Esophagus muscularis mucosa (tissue), 4 donors: ENCODE measurements at places on chromosomes 4 and X. TPM values are rescaled to one million over a fixed set of nuclear protein-coding genes. Genes with fewer than 3 reads are reported as not detected.

- DNase-seq, result no peak
Observed at GRCh38 chr4:11263208-11263607, 165.5 kb downstream of the HS3ST1 start.

GRCh38 chr4:107252571-107252970, 216.5 kb upstream of the DKK2 start:
- no peak for DNase-seq

- no peak for DNase-seq
Observed at GRCh38 chrX:6821730-6822129, 286.8 kb upstream of the VCX3A start.

- DNase-seq, result no peak
Observed at GRCh38 chr4:134216411-134216810, 14.8 kb upstream of the PABPC4L start.

GRCh38 chr4:7837597-7838135, 102.0 kb downstream of the AFAP1 start:
- no peak for DNase-seq

DNA sequence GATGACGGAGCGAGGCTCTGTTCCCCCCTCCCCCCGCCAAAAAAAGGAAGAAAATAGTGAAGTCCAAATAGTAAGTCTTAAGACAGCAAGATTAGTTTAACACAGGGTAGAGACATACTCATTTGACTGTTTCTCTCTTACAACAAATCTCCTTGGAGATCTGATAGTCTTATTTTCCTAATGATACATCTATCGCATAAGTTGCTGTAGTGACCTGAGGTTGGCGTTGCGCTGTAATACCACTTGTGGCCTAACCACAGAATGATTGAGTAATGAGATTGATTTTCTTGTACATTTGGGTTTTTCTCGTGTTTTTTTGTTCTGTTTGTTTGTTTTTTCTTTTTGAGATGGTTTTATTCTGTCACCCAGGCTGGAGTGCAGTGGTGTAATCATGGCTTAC, 27.2 kb downstream of the OCIAD1 start:
- no peak for DNase-seq

DNA sequence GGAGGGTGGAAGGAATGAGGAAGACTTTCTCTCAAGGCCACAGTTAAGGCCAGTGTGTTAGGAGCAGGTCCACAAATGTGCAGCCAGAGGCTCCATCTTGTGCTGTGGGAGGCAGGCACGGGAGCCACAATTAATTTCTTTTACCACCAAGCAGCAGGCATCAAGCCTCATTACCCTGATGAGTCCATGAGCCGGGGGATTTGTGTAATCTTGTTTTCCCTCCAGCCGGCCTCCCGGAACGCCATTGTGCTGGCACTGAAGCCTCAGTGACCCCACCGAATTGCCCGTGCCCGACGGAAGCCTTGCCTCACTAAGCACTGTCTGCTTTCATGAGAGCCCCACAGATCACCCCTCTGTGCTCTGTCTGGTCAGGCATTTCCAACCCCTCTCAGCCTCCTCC, 154.7 kb upstream of the STX18 start:
- DNase-seq, result no peak

- DNase-seq, result no peak
Observed at GRCh38 chr4:107978716-107979451, 10.8 kb upstream of the HADH start.

GRCh38 chr4:121977251-121978171, 25.7 kb upstream of the TRPC3 start:
- DNase-seq, result no peak

- no peak for DNase-seq
Observed at GRCh38 chr4:4792466-4792865, 67.0 kb upstream of the MSX1 start.

- DNase-seq, result no peak
Observed at GRCh38 chrX:72641611-72642010, 69.0 kb upstream of the HDAC8 start.

DNA sequence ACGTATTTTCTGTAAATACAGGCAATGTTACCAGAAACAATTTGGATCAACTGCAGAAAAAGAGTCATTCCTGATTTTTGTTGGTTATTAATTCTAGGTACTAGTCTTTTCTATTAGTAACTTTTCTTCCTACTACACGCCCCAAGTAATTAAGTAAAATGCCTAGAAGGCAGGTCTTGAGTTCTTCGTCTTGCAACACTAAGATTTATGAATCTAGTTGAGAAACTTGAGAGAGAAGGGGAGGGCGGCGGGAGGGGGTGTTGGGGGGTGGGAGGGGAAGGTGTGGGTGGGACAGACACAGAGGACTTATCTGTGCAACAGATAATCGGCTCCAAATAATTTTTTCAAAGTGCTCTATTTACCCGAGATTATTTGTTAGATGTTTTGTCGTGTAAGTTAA, 3.0 kb downstream of the RAP2C start:
- no peak for DNase-seq

GRCh38 chr4:3392321-3392720, 49.4 kb upstream of the HGFAC start:
- DNase-seq, result no peak

DNA sequence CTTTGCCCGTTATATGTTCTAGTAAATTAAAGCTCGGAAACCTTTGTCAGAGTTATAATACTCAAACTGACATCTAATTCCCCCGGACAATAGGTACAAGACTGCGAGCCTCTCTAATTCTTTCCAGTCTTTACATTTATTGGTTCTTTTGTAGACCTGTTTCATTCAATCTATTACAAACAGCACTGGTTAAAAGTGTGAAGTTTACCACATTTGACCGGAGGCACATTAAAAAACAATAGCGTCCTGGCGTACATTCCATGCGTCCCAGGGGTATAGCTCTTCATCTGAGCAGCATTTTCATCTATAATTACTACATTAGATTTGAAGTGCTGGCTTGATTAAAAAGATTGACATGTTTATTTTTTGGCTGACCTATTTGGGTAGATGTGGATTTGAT, 49.9 kb upstream of the TENM3 start:
- no peak for DNase-seq

- no peak for DNase-seq
Observed at GRCh38 chr4:15131551-15131950, 129.3 kb downstream of the CPEB2 start.

GRCh38 chr4:163161536-163162205, 5.0 kb downstream of the NAF1 start:
- no peak for DNase-seq

DNA sequence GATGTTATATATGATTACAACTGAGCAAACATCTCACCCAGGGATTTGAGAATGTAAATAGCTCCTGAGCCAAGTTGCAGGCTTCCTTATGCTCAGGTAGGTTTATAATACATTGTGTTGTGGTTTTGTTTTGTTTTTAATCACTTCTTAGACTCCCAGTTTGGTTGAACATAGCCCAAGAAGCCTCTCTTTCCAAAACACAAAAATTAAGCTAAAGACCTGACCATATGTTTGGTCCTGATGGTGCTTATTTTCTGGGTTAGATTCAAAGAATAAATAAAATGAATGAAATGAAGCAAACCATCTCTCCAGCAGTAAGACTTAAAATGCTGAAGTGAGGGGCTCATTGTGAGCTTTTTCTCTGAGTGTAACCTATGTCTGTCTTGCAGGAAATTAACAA, 93.5 kb downstream of the GRXCR1 start:
- no peak for DNase-seq

DNA sequence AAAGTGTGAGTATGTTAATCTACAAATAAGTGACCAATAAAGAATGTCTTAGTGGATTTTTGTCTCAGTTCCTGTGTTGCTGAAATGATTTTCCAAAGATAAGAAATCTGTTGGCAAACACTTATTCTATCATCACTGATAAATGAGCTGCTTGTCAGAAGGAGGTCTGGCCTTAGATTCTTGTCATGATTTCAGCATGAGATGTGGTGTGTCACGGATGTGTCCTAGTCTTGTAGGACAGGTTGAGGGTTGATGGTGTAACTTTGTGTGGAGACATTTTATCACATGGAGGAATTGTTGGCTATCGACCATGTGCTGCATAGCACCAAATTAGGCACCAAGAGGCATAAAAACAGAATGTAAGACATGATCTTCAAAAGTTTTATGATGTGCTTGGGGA, 31.8 kb upstream of the LIMCH1 start:
- DNase-seq, result no peak

DNA sequence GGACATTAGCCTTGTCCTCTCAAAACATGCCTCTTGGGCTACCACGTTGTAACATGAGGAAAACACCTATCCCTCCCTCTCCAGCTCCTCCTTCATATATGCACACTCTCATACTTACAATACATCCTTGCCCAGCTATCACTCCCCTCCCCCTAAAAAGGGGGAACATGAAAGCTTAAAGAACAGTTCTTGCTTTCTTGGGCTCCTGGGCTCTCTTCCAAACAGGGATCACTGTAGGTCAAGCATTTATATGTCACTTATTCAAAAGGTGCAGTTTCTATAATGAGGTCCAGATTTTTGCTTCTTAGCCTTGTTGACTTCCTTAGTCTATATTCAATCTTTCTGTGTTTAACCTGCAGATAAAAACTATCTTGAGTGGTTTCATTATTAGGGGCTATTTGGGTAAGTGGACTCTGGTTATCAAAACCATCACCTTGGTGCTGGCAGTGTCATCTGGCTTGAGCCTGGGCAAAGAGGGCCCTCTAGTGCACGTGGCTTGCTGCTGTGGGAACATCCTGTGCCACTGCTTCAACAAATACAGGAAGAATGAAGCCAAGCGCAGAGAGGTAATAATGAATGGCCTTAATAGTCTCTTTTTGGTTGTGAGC, 119.4 kb downstream of the AKAP4 start:
- DNase-seq, result no peak

DNA sequence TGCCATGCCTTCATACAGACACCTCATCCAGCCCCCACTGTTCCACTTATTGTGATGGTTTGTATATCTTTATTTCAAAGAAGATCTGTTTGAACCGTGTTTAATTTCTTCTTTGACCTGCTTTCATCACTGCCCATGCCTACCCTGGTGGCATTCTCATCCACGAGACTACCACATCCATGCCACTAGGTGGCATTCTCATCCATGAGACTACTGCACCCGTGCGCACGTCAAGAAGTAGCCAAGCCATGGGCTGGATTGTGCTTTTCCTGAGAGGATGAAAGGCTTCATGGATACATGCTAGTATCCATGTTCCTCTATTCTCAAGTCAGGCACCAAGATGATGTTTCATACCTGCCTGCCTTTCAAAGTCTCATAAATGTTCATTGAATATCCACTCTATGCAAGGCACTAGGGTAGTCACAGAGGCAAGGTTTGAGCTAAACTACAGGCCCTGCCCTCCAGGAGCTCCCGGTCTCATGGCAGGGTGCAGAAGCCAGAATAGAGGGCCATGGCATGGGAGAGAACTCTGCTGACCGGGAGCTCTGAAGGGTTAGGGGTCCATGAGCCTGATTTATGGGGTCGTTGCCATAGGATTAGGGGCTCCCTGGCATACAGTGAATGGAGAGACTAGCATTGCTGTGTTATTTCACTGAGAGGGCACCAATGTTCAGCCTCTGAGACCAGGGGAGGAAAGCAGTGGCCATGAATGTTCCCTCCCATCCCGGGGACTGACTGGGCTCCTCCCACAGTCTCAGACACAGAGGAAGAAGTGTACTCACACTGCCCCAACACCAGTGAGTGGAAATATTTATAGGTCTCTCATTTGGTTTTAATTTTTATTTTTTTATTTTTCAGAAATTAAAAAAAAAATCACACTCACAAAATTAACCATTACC, 24.8 kb upstream of the EOLA2 start:
- DNase-seq, result no peak

- DNase-seq, result no peak
Observed at GRCh38 chrX:153414856-153415510, 3.7 kb downstream of the ZFP92 start.

GRCh38 chr4:112312610-112313239, 15.6 kb downstream of the ALPK1 start:
- DNase-seq, result no peak

GRCh38 chr4:167397586-167397985, 163.3 kb upstream of the SPOCK3 start:
- DNase-seq, result no peak

- no peak for DNase-seq
Observed at GRCh38 chrX:76147106-76147505, 25.8 kb upstream of the PBDC1 start.

GRCh38 chr4:106450249-106450648, 81.7 kb upstream of the GIMD1 start:
- DNase-seq, result no peak

DNA sequence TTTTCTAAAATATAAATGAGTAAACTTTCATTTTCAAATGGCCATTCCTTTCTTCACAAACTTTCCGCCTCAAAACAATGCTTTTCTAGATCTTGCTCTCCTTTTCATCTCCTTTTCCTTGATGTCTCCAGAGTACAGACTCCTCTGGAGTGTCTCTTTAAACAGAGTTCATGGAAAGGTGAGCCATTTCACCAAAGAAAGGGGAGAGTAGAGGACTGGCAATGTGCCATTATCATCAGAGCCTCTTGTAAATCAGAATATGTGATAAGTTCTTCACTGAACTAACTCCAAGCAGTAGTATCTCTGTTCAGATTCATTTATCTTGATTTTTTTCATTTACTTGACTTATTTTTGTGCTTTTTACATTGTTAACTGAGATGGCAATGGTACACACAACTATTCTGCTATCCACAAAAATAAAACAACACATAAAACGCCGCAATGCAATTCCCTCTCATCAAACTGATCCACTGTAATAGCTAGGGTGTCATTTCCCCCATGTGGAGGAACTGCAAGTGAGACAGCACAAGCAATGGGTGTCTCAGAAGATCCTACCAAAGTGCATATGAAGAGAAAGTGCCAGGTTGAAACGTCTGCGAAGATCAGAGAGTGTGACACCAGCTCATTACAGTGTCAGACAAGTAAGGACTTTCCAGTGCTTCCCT, 125.4 kb downstream of the RASL11B start:
- no peak for DNase-seq

- DNase-seq, result no peak
Observed at GRCh38 chr4:177297785-177298391, 11.8 kb upstream of the NEIL3 start.

- no peak for DNase-seq
Observed at GRCh38 chrX:76064825-76065224, 108.0 kb upstream of the PBDC1 start.

DNA sequence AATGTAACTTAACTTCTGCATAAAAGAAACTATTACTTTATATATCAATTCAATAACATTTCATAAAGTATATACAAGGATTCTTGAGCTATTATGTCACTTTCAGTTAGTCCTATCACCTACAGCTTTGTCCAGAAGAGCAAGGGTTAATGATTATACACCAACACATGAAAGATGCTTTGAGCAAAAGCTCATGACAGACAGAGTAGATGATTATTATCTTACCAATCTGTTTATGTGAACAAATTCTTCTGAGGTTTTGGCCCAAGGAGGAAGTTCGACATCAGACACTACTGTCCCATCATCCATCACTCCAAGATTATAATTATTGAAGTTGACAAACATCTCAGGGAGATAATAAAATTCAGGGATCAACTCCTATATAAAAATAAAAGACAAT, 166.7 kb upstream of the MAB21L2 start:
- DNase-seq, result no peak

- DNase-seq, result no peak
Observed at GRCh38 chr4:168119890-168120289, 27.6 kb downstream of the ANXA10 start.

GRCh38 chr4:96164814-96165351, 325.0 kb downstream of the PDHA2 start:
- DNase-seq, result no peak

LPAR4 gene
- total RNA-seq, result 0.50 TPM

RAB40AL gene
- 0.52 TPM for total RNA-seq

GPR82 gene
- total RNA-seq, result 0.34 TPM

TCEAL2 gene
- total RNA-seq, result 27.0 TPM

ERCC6L gene
- total RNA-seq, result 0.13 TPM

PPP1R2C gene
- total RNA-seq, result not detected

AR gene
- 4.2 TPM for total RNA-seq

DCUN1D4 gene
- 59.5 TPM for total RNA-seq

ITM2A gene
- 19.1 TPM for total RNA-seq

DUSP21 gene
- not detected for total RNA-seq
